ENCODE measurements at places on chromosomes 13 and 19.

DNA sequence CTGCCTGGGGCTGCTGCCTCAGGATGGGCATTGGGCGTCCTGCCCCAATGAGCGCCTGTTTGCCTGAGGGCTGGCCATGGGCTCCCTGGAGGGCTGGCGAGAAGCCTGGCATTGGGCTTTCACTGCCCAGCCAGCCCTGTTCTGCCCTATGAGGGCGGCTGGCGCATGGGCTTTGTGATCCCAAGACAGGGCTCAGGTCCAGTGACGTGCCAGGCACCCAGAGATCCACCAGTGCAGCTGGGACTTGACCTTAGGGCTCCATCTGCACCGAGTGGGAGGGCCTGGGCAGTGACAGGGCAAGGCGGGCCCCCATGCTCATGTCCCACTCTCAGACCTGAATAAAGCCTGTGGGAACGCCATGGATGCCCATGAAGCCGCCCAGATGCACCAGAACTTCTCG lies 34.3 kb downstream of the MAU2 start:
- no peak for DNase-seq

DNA sequence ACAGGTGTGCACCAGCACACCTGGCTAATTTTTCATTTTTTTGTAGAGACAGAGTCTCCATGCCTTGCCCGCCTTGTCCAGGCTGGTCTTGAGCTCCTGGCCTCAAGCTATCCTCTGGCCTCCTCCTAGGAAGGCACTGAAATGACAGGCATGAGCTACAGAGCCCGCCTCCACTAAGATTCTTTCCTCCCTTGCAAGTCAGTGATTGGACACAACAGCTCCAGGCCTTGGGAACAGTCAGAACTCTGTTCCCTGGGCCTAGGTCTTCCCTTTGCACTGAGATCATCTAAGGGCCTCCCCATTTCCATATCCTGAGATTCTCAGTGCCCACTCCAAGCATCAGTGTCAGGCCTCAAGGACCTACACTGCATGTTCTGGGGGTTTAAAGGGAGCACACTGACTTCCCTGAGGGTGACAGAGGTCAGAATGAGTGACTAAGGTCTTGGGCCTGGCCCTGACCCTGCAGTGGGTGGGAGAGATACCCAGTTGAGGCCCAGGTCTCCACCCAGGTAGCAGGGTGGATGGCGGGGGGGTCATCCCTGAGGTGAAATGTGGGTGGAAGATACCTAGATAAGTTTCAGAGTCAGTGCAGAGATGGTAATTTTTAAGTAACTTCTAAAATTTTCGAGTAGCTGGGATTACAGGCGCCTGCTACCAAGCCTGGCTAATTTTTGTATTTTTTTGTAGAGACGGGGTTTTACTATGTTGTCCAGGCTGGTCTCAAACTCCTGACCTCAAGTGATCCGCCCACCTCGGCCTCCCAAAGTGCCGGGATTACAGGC lies 17.3 kb upstream of the ERCC1 start:
- DNase-seq: no peak

DNA sequence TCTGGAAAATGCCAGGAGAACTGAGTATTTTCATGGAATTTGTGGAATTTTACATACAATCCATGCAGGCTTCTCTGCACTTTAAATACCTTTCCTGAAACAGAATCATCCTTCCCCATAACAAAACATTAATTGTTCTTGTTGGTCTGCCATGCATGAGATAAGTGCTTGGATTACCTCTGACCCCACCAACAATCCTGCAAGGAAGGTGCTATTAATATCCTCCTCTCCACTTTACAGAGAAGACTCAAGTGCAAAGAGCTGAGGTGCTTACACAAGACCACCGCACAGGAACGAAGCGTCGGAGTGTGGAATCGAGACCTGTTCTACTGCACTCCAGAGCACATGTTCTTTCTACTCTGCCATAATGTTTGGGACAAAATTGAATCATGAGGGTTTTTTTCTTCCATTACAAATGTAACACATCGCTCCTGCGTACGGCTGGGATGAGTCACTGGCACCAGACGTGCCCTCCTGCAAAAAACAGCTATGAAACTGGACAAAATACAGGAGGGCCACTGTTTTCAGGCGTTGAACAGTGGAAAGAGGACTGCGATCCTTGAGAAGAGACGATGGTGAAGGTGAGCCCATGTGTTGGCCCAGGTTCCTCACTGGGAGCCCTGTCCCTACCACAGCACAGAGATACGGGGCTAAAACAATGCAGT lies 12.9 kb upstream of the LRRC4B start:
- DNase-seq: no peak

DNA sequence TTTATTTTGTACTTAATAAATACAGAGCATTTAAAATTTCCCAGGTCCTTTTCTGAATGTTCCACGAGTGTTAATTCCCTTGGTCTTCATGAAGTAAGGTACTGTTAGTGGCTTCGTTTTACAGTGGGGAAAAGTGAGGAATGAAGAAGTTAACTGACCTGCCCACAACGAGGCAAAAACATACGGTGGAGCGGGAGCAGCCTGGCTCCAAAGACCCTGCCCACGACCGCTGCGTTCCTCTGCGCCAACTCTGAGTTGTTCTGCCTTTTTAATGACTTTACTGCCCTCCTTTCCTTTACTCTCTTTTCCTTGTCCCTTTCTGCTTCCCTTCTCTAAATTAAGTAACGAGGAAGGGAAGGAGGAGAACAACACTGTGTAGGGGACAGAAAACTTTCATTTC lies 392.9 kb downstream of the PCDH9 start:
- DNase-seq: no peak

DNA sequence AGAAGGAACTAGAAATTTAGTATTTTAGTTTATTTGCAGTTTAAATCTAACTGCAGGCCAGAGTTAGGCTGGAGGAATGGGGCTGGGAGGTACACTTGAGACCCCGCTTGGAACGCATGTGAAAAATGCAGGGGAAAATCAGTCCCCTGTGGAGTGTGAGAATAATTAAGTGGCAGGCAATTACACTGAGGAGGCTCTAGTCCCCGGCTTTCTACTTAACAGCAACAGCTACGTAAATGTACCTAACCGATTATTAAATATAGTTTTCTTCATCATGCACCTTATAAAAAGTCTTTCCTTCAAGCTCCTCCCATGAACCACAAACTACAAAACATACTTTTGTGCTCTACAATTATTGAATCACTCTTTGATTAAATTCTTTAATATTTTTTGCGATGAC lies 804 bp downstream of the ZNF708 start:
- no peak for DNase-seq

DNA sequence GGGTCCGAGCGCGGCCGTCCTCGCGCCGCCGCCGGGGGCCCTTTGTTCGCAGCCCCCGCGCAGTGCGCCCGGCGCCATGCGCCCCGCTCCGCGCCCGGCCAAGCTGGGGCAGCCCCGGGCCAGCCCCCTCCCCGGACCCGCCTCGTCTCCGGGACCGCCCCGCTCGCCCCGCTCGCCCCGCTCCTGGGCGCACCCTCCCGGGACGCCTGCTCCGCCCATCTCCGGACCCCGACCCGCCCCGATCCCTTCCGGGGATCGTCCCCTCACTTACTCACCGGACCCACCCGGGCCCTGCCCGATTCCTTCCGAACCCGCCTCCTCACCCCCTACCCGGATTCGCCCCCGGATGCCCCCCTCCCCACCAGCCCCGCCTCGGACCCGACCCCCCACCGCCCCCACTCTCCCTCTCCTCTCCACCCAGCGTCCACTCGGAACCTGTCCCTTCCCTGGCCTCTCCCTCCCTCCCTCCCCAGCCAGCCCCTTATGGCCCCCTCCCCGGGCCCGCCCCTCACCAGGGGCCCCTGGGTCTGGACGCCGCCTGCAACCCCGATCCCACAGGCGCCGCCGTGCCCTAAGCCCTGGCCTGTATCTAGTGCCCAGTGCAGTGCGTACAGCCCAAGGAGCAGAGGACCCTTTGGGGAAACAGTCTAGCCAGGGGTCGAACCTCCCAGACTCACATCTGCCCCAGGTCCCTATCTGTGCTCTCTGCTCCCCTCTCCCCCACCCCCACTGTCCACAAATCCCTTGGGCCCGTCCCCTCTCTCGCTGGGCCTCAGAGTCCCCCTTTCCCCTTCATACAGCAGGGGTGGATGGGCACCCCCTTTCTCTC lies at the start of gene CPAMD8:
Gene CPAMD8 (minus strand): TSS at position 105 of the 829 bp plus-strand sequence. CDS start 168 bp downstream, outside the sequence.
- DNase-seq: no peak

GRCh38 chr19:48539503-48540096 lies 12.4 kb upstream of the SULT2B1 start:
- no peak for DNase-seq

- no peak for DNase-seq
Observed at GRCh38 chr13:100315522-100315921, 226.6 kb downstream of the PCCA start.

- no peak for DNase-seq
Observed at GRCh38 chr13:51330791-51331190, 8.7 kb upstream of the SERPINE3 start.

DNA sequence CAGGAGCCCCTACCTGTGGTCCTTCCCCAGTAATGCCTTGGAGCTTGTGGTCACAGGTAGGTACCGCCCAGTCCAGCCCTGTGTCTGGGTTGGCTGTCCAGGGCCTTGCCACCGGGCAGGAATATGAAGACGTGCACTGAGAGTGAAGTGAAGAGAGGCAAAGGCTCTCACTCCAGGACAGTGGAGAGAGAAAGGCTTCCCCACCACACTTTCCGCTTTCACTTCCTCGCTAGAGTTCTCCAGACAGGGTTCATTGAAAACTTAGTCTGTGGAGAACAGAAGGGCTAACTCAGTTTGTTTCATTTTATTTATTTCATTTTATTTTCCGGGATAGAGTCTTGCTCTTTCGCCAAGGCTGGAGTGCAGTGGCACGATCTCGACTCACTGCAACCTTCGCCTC lies 14.2 kb downstream of the FCAR start:
- no peak for DNase-seq

GRCh38 chr19:34287662-34288140 lies 33.3 kb downstream of the GARRE1 start:
- DNase-seq: no peak

Measured in stimulated activated CD8-positive, alpha-beta memory T cell treated with anti-CD3 and anti-CD28 coated beads, Interleukin-4, amount 100 ng/mL, for 4 hours (primary cell).